Stimulated activated CD4-positive, alpha-beta T cell treated with anti-CD3 and anti-CD28 coated beads, Interleukin-1b, Interleukin-23, amount 100 ng/mL, for 1 hour (primary cell): ENCODE measurements at places on chromosomes 3 and 15.

- no peak for DNase-seq
Measured at GRCh38 chr3:128073807-128074206, 21.6 kb downstream of the SEC61A1 start.

- no peak for DNase-seq
Measured at GRCh38 chr3:105904678-105905284, 36.0 kb upstream of the CBLB start.

DNA sequence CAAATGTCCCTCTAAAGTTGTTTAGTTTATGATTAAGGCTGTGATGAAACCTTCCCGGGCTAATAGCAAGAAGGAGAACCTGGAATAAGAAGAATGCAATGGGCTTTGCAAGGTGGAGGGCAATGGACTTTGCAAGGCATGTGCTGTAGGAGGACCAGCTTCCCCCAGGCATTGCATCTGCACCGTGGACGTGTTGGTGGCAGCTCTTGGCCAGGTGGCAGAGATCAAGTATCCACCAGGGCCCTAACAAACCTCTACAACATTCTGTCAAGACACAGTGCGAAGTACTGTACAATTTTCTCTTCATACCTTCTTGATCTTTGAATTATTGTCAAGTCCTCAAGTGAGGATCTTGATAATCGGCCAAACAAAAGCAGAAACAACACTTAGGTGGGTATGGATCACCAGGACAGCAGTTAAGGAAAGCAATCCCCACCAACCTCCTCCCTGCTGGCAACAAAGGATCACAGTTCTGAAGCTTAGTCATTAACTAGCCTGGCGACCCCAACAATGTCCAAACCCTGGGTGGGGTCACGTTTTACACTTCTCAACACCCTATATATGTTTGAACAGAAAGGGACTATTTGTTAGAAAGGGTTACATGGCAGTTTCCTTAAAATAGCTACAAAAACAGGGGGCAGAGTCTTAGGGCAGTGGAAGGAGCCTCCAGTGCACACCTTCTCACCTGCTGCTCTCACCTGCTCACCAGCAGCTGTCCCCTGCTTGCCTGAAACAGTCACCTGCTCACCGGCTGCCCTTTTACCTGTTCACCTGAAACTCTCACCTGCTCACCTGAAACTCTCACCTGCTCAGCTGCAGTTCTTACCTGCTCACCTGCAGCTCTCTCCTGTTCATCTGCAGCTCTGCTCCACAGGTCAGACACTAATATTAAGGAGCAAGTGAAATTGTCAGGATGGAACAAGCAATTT, 137.9 kb upstream of the LIPC start:
- no peak for DNase-seq

GRCh38 chr15:100873029-100873677, 6.5 kb upstream of the ALDH1A3 start:
- peak; percentile 16 for DNase-seq

GRCh38 chr3:32126305-32127015, 20.0 kb downstream of the GPD1L start:
- DNase-seq, result no peak

DNA sequence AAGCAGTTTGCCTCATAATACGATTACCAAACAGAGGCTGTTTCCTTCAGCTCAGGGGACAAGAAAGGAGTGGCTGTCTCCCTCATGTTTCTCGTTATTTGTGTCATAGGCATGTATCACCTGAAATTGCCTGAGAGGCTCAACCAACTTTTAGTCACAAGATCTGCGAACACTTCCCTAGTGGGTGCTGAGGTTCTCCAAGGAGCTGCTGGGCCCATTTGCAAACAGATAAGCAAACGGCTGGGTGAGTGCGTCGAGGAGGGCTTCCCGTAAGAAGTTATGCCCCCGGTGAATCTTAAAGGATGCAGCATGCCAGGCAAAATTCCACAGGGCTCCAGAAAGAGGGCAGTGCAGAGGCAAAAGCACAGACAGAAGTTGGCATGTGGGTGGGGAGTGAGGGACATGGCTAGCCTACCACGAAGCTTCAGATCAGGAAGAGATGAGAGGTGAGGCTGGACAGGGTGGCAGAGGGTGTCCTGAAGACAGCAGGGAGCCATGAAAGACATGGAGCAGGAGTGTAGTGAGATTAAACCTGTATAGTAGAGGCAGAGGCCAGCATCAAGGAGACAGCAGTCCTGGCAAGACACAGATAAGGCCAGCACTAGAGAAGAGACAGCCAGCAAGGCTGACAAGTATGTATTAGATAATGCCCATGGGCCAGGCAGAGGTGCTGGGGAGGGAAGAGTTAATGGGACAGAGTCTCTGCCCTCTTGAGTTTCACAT, 4.0 kb upstream of the GP9 start:
- DNase-seq, result no peak

- no peak for DNase-seq
Measured at GRCh38 chr3:10815487-10815886, 541 bp upstream of the SLC6A11 start.

GRCh38 chr3:9912294-9912935, 4.5 kb upstream of the IL17RC start:
- DNase-seq, result no peak

GRCh38 chr3:124229420-124229819, 237.5 kb upstream of the ROPN1 start:
- no peak for DNase-seq

- DNase-seq, result no peak
Measured at GRCh38 chr3:114660124-114660523, 366.3 kb downstream of the TIGIT start.

DNA sequence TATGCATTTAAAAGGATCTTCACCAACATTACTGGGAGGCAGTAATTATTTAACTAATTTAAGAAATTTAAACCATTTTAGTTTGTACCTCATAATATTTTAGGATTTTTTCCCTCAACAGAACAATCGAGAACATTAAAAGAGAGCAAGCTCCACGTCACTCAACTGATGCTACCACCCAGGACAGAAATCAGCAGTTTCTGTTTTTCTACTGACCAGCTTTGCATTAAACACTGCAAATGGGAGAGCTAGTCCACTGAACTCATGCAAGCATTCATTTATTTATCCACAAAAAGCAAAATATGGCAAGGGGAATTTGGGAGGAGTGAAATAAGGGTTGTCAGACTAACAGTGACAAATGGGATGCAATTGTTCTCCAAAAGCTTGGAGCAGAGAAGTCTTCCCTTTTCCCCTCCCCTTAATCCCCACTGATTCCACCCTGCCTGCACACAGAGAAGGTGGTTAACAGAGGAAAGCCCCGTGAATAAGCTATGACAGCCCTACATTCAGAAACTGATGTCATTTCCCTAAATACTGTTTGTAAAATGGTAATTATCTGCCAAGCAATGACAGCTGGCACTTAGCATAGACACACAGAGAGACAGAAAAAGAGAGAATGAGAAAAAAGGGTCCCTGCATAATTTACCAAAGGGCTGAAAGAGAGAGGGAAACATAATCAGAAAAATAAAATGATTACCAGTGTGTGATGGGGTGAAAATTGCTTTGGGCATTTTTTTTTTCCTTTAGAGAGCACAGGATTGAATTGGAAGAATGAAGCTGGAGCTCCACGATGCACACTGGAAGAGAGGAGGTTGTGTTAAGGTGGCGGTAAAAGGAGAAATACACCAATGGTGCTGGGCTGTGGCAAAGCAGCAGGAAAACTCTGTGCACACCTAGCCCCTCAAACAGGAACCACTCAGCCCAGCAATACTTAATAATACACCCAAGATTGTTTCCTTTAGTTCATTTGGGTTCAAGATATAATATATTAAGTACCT, 777.4 kb downstream of the TUSC7 start:
- no peak for DNase-seq

- no peak for DNase-seq
Measured at GRCh38 chr15:63109920-63110319, 11.7 kb upstream of the LACTB start.

DNA sequence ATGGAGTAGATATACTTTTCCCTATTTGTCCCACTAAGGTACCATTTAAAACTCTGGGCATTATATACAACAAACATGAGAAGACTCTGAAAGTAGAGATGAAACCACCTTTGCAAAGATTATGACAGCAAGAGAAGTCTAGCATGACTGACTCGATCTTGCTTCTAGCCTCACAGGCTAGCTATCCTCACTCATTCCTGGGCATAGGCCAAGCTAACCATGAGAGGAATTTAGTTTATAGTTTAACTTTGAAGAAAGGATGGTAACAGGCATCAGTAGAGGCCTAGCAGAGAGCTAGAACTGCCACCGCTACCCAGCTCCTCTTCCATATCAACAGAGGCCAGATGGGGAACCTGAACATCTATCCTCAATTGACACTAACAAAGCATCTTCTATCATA, 63.5 kb upstream of the FSIP1 start:
- no peak for DNase-seq

DNA sequence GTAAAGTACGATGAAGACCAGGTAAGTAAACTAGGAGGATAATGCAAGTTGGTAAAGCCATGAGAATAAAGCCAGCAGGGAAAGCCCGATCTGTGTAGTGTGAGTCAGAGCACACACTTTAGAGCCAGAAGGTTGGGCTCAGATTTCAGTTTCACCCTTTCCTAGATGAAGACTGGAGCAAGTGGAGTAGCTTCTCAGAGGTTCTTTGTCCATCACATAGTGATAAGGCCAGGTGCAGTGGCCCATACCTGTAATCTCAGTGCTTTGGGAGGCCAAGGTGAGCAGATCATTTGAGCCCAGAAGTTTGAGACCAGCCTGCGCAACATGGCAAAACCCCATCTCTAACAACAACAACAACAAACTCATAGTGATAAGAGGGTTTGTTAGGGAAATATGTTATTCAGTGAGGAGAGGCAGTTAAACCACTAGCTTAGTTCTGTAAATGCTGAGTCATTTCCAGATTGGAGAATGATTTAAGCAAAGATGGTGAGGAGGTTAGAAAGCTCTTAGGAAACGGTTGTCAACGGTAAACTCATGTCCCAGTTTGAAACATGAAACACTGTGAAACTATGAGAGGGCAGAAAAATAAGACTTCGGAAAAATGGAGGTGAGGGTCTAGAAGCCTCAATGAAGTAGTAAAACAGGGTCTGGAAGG, 39.0 kb downstream of the IL12A start:
- no peak for DNase-seq

GRCh38 chr3:135106445-135106844, 311.4 kb downstream of the EPHB1 start:
- no peak for DNase-seq

DNA sequence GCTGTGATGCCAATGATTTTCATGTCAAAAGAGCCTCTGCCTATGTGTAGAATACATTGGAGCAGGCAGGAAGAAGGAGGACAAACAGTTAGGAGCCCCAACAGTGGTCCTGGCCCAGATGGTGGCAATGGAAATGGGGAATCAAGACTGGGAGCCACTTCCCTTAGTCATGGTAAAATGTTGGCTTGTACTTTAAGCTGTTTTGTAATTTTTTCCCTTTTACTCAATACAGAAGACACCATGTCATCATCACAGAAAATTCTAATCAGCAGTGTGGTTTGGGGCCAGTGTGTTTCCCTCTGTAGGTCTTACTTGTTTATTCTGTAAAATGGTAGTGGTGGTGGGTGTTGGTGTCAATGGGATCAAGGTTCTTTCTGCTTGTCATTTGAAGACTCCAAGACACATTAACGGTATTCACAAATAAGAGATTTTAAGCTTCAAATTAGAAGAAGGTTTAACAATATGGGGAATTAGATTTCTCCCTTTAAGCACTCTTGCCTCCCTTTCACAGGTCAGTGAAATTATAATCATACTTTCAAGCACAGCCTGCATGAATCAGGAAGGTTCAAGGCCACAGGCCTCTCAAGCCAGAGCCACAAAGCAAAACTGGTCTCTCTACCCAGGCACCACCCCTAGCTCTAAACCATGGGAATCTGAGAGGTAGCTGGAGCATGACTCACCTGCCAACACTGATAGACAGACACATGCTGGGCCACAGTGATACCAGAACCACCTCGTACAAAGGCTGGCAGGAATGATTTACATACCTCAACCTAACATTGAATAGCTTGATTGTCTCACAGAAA, 24.9 kb downstream of the SIAH2 start:
- no peak for DNase-seq

DNA sequence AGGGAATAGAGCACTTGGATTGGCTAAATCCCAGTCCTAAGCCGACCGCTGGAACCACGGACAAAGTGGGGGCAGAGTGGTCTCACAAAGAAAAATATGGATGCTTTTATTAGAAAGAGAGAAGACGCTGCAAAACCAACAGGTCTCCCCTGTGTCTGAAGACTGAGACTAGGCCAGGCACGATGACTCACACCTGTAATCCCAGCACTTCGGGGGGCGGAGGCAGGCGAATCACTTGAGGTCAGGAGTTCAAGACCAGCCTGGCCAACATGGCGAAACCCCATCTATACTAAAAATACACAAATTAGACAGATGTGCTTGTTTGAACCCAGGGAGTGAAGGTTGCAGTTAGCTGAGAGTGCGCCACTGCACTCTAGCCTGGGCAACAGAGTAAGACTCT, 61.8 kb downstream of the ZDHHC19 start:
- DNase-seq, result no peak

DNA sequence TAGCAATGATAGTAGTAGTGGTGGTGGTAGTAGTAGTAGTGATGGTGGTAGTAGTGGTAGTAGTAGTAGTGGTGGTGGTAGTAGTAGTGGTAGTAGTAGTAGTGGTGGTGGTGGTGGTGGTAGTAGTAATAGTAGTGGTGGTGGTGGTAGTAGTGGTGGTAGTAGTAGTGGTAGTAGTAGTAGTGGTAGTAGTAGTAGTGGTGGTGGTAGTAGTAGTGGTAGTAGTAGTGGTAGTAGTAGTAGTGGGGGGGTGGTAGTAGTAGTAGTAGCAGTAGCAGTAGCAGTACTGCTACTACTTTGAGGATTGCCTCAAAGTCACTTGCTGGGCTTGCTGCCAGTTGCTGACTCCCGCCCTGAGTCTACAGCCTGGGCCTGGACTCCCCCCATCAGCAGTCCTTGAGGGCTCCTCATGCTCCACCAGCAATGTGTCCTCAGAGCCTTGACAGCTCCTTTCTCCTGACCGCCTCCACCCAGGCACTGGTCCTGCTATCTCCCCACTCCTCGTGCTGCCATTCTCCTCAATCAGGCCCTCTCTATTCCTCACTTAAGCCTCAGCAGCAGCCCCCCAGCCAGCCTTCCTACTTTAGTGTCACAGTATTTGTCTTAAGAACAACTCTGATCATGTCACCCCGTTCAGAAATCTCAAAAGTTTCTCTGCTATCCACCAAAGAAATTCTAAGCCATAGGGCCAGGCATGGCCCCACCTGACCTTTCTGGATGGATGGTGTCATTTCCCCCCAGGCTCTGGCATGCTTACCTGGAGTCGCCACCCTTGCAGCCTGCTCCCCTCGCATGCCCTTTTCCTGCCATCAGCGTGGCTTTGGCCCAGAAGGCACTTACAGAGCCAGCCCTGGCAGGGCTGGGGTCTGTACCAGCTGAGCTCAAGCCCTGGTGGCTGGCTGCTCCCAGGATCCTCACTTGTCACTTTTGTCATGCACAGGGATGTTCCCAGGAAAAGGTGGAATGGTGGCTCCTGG, 45.6 kb downstream of the DLEC1 start:
- DNase-seq, result no peak

DNA sequence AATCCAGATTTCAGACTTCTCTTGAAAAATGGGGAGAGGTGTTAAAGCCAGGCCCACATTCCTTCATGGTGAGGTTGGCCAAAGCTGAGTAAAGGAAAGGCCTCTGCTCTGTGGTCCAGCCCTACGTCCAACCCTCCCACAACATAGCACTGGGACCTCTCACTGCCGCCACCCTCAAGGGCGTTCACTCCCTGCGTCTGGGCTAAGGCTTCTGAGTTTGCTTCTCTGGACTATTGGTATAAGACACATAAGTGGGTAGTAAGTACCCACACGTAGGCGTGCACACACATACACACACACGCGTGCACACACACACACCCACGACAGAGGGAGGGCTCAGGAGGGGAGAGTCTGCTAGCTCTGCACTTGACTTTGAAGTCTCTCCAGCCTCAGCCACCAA, 80.2 kb upstream of the PXYLP1 start:
- DNase-seq, result no peak

GRCh38 chr3:136276049-136276755, 26.1 kb downstream of the PCCB start:
- DNase-seq, result no peak
